ENCODE measurements at places on chromosomes 2 and 18.

DNA sequence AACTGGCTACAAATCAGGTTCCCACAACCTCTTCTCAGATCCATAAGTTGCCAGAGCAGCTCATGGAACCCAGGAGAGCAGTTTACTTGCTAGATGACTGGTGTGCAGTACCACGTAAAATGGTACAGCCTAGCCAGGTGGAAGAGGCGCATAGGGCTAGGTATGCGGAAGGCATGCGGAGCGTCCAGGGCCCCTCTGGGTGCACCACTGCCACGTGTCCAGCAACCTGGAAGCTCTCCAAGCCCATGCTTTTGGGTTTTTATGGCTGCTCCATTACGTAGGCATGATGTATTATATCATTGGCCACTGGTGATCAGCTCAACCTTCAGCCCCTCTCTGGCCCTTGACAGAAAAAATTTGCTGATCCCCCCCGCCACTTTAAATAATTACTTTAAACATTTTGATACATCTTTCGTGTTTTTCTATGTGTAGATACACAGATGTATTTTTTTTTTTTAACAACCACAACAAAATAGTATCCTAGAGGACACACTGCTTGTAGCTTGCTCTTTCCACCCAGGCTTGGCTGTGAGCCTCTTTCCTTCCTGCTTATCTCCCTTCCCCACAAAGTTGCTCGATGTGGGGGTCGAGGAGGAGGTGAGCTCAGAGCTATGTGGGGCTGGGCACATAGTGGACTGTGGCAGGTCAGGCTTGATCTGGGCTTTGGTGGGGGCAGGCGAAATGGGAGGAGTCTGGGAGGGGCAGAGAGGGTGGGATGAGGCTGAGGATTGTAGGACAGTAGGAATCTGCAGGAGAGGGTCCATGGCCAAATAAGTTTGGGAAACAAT is 65.4 kb upstream of the MCFD2 start:
- no peak for DNase-seq

DNA sequence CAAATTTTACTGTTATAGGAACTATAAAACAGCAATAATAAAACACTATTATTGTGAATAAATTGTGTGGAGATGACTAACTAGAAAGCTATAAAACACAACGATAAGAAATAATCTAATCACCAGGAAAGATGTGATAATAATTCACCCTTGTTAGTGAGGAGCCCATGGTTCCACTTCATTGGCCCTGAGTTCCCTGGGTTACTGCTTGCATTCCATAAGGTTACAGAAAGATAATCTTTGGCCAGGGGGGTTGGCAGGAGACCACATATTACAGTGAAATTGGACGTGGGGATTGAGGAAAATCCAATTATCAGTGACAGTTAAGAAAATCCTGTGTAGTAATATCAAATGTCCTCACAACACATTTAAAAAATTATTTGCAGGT is 2.5 kb upstream of the CPO start:
- no peak for DNase-seq

- DNase-seq, result no peak
These were observed at the start of gene SRD5A2 for GRCh38 chr2:31580321-31581117. TSS of gene SRD5A2 (minus strand) at chr2:31580938. CDS start at chr2:31580900, 38 bp downstream.

DNA sequence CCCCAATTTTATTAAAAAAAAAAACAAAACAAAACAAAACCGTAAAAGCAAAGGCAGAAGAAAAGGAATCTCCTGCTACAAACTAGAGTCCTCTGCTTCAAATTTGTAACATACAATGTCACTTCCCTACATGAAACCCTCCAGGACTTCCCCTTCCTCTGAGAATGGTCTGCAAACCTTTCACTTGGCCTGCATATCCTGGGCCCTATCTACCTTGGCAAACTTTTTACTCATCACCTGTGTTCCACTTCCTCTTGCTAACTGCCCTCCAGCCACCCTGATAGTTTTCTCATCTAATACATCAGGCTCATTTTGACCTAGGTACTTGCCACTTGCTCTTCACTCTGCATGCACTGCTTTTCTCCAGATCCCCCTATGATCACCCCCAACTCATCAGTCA is 255.5 kb downstream of the ETAA1 start:
- DNase-seq, result no peak

All from A172 (cell line).